Activated T-helper 9 cell treated with anti-CD3 and anti-CD28 coated beads, Interleukin-2, amount 50 U/mL, for 16 hours (primary cell): ENCODE measurements at places on chromosomes 11 and 22.

- DNase-seq = no peak
Observed at GRCh38 chr11:47886096-47886495, 37.9 kb upstream of the NUP160 start.

DNA sequence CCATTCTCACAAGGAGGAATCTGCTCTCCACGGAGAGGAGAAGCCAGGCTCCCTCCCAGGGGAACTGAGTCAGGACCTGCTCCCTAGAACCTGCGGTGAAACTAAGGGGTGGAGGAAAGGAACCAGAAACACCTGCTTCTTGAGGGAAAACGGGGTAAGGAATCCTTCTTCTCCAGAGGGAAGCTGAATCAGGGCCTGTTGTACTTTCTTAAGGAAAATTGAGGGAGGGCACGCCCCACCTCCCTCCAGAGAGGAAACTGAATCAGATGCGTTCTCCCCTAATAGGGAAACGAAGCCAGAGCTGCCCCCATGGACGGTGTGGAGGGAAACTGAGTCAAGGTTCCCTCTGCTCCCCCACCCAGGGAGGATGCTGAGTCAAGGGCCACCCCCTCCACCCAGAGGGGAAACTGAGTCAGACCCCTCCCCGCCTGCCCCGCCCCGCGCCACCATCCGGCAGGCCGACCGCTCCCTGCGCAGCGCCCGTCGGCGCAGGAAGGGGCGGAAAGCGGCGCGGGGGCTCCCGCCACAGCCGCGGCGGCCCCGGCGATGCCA is 393 bp downstream of the RELA start:
- DNase-seq = no peak

DNA sequence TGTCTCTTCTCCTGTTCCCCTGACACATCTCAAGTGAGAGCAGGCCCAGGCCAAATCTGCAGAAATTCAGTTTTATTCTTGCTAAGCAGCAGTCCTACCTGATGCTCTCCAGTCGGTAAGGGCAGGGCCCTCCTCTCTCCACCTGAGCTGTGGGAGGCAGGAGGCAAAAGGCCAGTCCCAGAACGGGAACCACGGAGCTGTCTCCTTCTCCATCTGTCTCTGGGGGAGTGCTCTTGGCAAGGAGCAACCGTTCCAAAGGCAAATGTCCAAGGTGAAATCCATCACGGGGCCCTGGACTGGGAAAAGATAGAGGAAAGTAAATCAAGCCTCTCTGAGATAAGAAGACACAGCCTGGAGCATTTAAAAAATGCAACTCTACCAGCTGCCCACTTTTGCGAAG is 65.2 kb upstream of the CDON start:
- DNase-seq = no peak

DNA sequence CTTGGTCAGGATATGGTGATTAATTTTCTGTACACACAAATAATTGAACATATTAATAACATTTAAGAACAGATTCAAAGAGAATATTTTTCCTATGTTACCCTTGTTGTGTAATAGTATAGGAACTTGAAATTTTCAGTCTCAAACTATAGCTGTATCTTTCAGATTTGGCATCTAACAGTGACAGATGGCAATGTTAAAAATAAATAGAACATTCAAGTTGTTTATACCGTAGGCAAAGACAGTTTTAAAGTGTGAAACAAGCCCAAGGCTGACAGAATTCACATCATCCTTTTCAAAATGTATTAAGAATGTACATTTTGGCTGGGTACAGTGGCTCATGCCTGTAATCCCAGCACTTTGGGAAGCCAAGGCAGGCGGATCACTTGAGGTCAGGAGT is 92.6 kb upstream of the TP53AIP1 start:
- no peak for DNase-seq

GRCh38 chr11:122020902-122021301 is 95.1 kb downstream of the BLID start:
- DNase-seq = no peak

GRCh38 chr11:11084337-11084736 is 226.5 kb upstream of the ZBED5 start:
- no peak for DNase-seq

- DNase-seq = no peak
Observed at GRCh38 chr11:47571895-47572294, 6.5 kb downstream of the PTPMT1 start.

DNA sequence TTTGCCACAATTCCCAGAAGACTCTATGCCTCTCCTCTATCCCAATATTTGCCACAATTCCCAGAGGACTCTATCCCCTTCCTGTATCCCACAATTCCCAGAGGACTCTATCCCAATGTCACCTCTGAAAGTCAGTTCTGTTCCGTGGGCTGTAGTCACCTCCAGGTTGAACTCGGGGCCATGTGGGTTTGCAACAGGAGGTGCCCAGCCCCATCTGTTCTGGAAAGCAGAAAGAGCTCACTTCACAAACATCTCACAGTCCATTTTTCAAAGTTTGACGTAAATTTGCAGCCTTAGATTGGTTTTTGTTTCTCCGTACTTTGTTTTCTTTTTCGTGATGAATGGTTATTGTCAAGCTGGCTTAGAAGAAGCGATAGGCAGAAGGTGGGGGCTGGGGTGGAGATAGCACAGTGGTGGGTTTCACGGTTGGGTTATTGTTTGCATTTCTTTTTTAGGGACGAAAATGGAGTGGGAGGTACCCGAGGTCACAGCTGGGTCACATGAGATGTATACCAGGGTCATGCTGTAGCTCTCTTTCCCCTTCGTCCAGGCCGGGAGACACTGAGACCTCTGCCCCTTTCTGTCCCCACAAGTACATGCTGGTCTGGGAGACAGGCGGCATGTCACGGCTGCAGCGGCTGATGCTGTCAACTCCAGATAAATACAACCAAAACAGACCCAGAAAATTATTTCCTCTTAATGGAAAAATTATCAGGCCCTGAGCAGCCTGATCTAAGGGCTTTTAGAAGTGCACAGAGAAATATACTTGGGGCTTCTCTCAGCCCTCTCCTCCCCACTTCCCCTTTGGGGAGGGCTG is 374.5 kb downstream of the CADM1 start:
- DNase-seq = no peak

GRCh38 chr11:2521733-2522630 is 77.2 kb downstream of the KCNQ1 start:
- no peak for DNase-seq

GRCh38 chr11:69306821-69307220 is 12.9 kb downstream of the MYEOV start:
- no peak for DNase-seq

DNA sequence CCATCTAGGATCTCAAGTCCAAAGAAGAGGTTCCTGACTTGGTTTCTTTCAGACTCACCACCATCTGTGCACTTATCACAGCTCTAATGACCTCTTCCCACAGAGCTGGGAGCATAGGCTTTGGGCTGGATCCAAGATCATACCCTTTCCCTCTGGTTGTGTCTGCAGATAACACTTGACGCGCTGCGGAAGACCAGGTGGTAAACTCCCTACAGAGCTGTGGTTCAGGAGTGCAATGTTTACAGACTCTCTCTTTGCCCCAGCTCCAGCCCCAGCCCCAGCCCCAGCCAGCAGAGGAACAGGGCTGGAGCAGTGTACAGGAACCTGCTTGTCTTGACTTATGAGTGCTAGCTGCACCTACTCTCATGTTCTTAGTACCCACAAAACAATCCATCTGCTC is 274.4 kb upstream of the SYN3 start:
- DNase-seq = no peak
